ENCODE measurements at places on chromosomes 16 and 17. TPM values are rescaled to one million over a fixed set of nuclear protein-coding genes. Genes with fewer than 3 reads are reported as not detected.

DNA sequence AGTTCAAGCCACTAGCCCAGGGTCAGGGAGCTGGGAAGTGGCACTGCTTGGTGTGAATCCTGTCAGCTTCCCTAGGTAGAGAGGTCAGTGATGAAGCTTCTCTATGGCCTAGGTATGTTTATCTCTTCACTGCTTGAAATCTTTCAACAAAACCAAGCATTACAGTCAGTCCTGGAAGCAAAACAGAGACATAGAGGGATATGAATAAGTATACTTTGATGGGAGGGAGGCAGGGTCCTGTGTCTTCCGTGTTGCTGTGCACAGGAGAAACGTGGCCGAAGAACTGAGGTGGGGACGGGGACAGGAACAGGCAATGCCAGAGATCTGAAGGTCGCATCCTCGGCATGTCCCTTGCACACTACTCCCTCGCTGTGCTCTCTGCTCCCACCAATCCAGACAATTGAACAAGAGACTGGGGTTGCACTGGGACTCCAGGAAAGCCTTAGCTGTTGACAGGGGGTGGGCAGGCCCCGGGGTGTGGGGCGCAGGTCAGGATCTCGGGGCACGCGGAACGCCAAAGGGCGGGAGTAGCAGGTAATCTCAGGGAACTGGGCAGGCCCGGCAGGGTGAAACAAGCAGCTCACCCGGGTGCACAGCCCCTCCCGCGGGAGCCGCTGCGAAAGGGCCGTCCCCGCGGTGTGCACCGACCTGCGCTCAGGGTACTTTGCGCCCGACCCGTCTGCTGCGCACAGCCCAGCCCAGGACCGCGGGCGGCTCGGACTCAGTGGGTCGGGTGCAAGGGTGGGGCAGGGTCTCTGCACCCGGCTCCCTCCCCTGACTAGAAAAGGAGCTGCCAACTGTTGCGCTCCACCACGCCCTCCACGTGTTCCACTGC, at the start of gene MT1H:
Gene MT1H (plus strand): TSS at position 810 of the 835 bp plus-strand sequence. CDS start 71 bp downstream, outside the sequence.
- peak; percentile 72 for DNase-seq

Gene CCL17
- total RNA-seq = 0.66 TPM

DNA sequence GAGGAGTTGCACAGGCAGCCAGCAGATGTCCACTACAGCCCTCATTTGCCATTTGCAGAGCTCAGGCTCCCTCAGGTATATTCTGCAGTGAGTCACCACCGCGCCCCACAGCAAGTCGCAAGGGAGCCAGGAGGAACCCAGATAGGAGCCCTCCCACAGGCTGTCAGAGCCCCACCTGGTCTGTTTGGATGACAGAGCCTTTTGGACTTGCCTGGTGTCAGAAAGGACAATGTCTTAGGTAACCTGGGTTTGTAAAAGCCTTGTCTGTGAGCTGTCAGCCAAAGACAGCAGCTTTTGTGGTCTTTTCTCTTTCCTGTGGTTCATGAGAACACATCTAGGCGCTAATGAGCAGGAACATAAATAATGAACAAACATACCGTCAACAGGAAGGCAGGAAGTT, 70.9 kb downstream of the GNAO1 start:
- DNase-seq = peak; percentile 82

Gene ARHGDIG
- not detected for total RNA-seq

GRCh38 chr16:57727610-57728009, 8.0 kb upstream of the KATNB1 start:
- DNase-seq = no peak

GRCh38 chr17:60526726-60527125, 684 bp upstream of the APPBP2 start:
- no peak for DNase-seq

DNA sequence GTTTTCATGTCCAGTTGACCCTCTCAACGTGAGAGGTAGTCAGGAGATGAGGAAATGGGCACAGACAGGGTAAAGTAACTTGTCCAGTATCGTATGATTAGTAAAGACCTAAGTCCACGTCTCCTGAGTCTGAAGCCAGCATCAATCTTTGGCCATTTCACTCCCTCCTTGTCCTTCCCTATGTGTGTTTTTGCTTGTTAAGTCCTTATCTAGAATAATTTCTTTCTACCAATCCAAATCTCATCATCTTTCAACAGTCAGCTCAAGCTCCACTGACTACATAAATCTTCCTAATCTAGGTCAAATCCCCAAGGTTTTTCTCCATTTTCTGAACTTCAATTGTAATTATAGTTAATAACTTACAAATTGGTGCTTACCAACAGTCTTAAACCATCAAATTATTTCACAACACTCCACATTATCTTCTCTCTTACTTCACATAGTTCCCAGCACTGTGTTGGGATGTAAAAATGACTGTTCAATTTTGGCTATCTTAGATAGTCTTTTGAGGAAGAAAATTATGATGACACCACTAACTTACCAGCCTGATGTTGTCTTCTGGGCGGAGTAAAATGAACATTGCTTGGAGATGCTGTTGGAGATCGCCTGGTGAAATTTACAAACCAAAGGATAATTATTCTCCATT, 72.3 kb upstream of the CORO6 start:
- DNase-seq = no peak

Gene C16orf54
- total RNA-seq = 17.8 TPM

Gene CCP110
- total RNA-seq = 25.4 TPM

Gene GAS2L2
- total RNA-seq = not detected

DNA sequence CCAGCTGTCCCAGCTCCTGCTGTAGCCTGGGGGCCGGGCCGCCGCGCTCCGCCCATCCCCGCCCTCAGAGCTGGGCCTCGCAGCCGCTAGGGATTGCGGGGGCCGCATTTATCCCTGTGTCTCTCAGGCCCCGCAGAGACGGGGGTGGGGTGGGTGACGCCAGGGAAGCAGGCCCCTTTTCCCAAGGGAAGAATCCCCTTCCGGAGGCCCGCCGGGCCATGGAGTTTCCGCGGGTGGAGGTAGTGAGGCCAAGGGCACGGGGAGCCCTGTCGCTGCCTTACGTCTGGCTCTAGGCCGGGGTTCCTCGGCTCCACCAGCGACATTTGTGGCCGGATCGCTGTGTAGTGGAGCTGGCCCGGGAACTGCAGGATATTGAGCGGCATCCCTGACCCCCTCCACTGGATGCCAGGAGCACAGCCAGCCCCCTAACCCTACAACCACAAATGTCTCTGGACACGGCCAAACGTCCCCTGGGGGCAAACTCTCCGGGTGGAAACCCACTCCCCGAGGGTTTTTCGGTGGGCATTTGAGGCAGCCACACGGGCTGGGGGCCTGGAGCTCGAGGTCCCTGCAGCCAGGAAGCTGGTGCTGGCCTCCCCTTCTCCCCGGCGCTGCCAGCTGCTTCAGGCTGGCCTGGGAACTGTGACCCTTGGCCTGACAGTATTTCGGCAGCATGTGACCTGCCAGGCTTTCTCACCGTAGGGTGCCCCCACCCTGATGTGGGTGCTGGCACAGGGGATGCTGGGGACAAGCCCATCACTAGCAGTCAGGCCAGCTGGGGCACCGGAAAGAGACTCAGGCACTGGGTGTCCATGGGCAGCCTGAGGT, 12.0 kb upstream of the CD300A start:
- peak; percentile 93 for DNase-seq

DNA sequence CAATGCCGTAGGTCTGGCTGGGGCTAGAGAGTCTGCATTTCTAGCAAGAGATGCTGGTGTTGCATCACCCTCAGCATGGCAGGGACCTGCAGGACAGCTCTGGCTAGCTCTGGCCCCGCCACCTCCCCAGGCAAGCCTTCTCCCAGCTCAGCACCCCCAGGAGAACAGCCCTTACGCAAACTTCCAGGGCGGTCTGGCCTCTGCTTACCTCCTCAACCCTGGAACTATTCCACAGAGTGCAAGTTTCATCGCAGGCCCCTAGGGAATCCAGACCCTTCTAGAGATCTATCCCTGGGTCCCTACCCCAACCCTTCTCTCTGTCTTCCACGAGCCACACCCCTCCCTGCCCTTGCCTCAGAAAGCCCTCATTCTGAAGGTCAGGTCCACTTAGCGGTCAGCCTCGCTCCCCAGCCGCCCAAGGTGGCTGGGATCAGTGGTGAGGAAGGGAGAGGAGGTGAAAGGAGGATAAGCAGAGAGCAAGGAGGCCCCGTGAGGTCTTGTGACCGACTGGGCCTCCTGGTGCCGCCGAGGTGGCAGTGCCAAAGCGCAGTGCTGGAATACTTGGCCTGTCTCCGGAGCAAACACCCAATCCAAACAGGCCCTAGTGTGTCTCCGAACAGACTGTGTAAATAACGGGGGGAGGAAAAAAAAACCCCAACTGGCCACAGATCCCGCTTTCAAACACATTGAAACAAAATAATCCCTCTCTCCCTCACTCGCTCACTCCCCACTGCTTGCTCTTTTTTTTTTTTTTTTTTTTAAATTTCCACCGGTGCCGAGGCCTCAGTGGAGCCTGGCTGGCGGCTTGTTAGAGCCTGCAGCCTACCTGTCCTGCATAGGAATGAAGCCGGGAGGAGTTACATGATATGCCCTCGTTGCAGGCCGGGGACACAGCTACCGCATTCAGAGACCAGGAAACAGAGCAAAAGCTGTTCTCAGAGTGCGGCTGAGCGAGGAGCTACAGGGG, 380.9 kb downstream of the SOX9 start:
- no peak for DNase-seq

DNA sequence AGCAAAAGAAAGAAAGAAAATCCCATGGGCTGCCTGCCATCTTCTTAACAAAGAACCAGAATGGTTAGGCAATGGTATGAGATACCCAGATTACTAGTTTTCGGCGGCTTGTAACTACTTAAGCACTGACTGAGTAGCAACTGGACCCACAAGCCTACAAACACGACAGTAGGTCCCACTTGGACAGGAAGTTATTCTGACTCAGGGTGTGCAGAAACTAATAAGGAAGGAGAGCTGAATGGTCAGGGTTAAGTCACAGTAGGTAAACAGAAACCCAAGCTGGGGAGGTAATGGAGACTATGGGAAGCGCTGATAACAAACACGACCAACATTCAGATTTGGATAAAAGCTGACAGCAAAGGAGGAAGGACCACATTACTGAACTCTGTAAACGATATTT, 10.4 kb upstream of the HLF start:
- DNase-seq = no peak

- no peak for DNase-seq
These were observed 73.1 kb downstream of the SREBF1 start for GRCh38 chr17:17763734-17764133.

Gene KRTAP17-1
- not detected for total RNA-seq

Gene ZNF771
- 10.3 TPM for total RNA-seq

DNA sequence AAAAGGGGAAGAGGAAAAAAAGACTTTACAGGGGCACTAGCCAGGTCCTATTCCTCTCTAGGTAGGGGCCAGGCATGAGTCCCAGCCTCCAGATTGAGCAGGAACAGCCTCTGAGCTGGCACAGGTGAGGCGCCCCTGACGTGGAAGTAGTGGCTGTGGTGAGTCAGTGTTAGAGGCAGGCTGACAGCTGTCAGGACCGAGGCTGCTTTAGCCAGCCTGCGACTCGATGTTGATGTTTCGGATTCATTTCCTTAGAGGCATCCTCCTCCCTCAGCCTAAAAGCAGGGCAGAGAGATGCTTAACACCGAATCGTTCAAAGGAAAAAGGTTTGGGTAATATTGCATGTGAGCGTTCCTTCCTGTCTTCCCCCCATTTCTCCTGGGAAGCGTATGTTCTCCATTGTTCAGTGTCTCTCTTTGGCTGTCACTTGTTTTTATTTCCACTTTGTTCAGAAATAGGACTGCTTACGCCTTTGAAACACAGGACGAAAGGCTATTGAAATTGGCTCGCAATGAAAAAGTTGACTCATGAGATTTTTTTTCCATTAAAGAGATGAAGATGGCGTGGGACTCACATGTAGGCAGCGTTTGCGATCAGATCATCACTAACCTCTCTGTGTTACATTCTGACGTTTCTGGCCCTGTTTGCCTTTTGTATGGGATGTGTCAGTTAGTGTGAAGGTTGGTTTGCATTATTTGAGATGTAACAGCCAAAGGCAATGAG, 1.3 kb downstream of the KIAA0513 start:
- peak; percentile 89 for DNase-seq

Gene CCDC200
- 0.92 TPM for total RNA-seq

GRCh38 chr17:36188891-36189306, 7.7 kb downstream of the CCL3L1 start:
- peak; percentile 76 for DNase-seq

DNA sequence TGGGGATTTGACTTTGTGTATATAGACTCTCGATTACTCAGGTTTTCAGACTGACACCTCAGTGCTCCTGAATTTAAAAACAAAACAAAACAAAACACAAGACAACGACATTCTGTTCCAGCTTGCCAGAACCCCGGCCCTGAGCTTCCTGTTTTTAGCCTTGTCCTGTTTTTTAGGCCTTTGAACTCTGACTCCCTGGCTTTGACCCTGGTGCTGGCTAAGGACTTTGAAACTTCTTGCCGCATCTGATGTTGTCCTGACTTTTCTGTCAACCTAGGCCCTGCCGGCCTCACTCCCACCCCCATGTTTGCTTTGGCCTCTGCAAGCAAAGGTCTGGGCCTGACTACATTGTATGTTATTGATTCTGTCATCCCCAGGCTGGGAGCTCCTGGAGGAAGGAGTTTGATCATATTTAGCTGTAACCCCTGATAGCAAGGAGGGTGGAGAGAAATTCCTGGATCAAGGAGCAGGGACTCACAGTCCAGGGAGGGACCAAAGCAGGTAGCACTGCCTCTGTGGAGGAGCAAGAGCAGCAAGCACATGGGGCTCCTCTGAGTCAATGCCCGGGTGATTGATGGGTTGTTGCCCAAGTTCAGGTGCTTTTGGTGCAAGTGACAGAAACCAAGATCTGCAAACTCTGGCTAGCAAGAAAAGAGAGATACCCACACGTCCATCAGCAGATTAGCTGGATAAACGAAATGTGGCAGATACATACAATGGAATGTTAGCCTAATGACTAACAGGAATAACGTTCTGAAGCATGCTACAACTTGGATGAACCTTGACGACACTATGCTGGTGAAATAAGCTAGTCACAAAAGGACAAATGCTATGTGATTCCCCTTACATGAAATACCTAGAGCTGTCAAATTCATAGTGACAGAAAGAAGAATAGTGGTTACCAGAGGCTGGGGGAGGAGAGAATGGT, 7.7 kb downstream of the CCL16 start:
- DNase-seq = no peak

GRCh38 chr16:13312063-13312462, 410.7 kb downstream of the SHISA9 start:
- no peak for DNase-seq

DNA sequence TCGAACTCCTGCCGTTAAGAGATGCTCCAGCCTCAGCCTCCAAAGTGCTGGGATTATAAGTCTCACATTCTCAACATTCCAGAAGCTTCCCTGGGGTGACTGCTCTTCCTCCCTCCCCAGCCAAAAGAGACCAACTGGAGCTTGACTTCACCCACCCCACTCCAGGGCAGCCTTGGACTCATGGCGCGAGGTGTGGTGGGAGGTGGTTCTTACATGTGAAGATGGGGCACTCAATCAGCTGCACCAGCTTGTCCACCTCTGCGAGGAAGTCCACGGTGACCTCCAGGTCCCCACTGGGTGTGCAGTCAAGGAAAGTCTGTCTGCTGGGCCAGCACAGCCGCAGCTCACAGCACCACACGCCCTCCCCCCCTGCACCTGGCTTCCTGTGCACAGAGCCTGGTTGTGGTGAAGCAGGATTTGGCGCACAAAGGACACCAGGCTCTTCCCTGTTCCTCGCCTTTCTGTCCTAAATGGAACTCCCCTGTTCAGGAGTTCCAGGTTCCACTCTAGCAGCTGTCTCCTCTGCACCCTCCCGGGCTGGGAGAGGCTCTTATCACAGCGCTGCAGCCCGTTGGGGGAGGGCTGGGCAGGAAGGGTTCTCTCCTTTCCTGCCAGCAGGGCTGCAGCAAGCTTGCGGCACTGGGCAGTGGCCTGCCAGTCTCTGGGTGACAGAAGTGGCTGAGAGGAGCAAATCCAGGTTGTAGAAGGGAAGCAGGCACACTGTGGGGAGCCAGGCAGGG, 9.6 kb upstream of the MTSS2 start:
- peak; percentile 80 for DNase-seq

- DNase-seq = peak; percentile 65
These were observed 713 bp downstream of the KNOP1 start for GRCh38 chr16:19717314-19717713.
